Thoracic aorta endothelial cell (primary cell): ENCODE measurements at places on chromosomes 4 and X. TPM values are rescaled to one million over a fixed set of nuclear protein-coding genes. Genes with fewer than 3 reads are reported as not detected.

The TRPC3 gene
- total RNA-seq, result under 0.01 TPM in 1 of 2 replicates, not detected in the other

The ATP1B4 gene
- total RNA-seq, result not detected in 2 replicates

The SLC26A1 gene
- 0.13 TPM in 1 of 2 replicates, not detected in the other for total RNA-seq

The ATP11C gene
- 113 and 115 TPM in 2 replicates for total RNA-seq

The SHROOM4 gene
- total RNA-seq, result 54.1 and 82.8 TPM in 2 replicates

The ZNF630 gene
- 0.50 and 0.80 TPM in 2 replicates for total RNA-seq

The CCDC120 gene
- total RNA-seq, result 1.1 and 1.2 TPM in 2 replicates

The FOXP3 gene
- total RNA-seq, result not detected in 2 replicates

The FGF13 gene
- 0.27 TPM in 1 of 2 replicates, not detected in the other for total RNA-seq

The CABS1 gene
- total RNA-seq, result not detected in 2 replicates

The NUP54 gene
- total RNA-seq, result 65.3 and 84.1 TPM in 2 replicates

The ELF4 gene
- 19.3 and 25.8 TPM in 2 replicates for total RNA-seq

The PCSK1N gene
- not detected in 2 replicates for total RNA-seq

The TLR2 gene
- total RNA-seq, result under 0.01 and 0.14 TPM in 2 replicates

The RHOXF2B gene
- total RNA-seq, result not detected in 2 replicates

The GYPB gene
- not detected in 2 replicates for total RNA-seq

The TBX22 gene
- total RNA-seq, result not detected in 2 replicates

The SRD5A3 gene
- 10.0 and 11.3 TPM in 2 replicates for total RNA-seq

The CDKL2 gene
- 0.65 and 0.80 TPM in 2 replicates for total RNA-seq

The GAGE12E gene
- not detected in 2 replicates for total RNA-seq

The VSIG1 gene
- total RNA-seq, result 1.3 and 2.4 TPM in 2 replicates

The WNK3 gene
- 1.2 and 1.3 TPM in 2 replicates for total RNA-seq

The COX7B2 gene
- not detected in 2 replicates for total RNA-seq

The SLC10A4 gene
- total RNA-seq, result 0.07 and 0.27 TPM in 2 replicates

The EPHA5 gene
- not detected in 2 replicates for total RNA-seq

The MAGEE2 gene
- total RNA-seq, result not detected in 2 replicates
